ENCODE measurements at places on chromosomes 6 and 20. TPM values are rescaled to one million over a fixed set of nuclear protein-coding genes. Genes with fewer than 3 reads are reported as not detected.

The PPP1R16B gene
- 66.0 TPM for total RNA-seq

The TRIM40 gene
- 0.29 TPM for total RNA-seq

The GPR63 gene
- total RNA-seq: 0.37 TPM

DNA sequence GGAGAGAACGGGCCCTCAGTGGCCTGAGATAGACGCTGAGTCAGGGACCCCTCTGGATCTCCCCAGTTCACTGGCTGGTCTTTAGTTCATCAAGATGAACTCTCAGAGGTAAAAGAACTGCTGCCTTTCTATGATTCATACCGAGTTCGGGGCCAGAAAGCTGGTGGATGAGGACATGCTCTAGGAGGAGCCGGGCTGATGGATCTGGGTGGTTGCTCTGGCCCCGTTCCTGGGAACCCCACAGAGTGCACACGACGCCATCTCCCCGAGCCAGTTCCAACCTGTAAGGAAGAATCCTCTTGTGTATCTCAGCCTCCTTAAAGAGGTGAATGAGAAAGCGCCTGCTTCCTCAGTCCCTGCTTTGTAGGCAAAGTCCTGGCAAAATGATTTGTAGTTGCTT is 142.6 kb upstream of the PDE10A start:
- DNase-seq: no peak

DNA sequence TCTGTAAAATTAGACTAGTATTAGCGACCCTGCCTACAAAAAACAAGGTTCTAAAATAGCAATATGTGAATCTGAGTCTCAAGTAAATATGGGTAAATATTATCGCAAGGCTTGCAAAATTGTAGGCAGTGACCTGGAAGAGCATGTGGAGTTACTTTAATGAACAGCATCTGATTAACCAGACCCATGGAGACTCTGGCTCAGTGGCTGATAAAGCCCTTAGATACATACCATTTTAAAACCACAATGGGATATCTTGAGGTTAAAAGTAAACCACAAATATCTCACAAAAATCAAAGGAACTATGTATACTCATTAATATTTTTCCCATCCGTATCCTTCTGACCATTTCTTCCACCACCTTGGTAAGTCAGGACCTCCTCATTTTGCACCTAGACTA is 187.0 kb downstream of the MTFR2 start:
- no peak for DNase-seq

GRCh38 chr6:90388395-90388794 is 91.8 kb upstream of the BACH2 start:
- DNase-seq: no peak

DNA sequence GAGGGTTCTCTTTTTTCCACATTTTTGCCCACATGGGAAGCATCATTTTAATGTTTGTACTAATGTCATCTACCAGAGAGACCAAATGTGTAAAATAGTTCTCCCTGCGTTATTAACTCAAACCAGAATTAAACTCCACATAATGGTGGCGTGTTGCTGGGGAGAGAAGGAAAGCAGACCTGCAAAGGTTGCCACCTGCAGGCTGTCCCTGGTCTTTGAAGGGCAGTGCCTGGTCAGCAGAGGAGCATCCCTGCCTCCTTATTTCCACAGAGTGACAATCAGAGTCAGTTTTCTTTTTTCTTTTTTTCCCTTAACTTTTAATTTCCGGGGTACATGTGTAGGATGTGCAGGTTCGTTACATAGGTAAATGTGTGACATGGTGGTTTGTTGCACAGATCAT is 214.5 kb downstream of the TBX18 start:
- DNase-seq: no peak

GRCh38 chr6:42021847-42022754 is 28.2 kb upstream of the TAF8 start:
- peak; percentile 84 for DNase-seq

- peak; percentile 80 for DNase-seq
These were observed 68.1 kb upstream of the CEP85L start for GRCh38 chr6:118719351-118720124.

DNA sequence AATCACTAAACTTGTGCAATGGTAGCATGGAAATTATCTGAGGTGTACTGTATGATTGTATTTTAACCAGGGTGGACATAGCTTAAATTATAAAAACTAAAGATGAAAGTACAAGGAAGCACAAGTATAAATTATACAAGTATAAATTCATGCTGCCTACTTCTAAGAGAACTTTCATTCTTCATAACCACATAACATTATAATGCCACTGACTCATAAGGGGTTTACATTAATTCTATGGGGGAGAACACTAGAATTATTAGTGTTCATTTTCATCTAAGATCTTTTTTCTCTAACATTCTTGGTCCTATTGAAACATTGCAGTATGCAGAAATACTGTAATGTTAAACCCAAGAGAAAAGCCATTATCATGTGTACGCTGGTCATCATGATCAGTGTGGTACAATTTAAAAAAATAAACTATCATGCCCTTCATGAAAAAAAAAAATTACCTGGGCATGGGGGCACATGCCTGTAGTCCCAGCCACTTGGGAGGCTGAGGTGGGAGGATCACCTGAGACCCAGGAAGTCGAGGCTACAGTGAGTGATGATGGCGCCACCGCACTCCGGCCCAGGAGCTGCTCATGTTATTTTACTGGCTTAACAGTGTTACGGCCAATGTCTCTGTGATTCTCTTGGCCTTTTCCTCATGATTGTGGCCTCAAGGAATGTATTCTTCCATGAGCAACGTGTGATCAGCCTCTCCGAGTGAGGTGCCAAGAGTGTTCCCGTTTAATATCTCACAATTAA is 25.9 kb upstream of the AHCY start:
- no peak for DNase-seq

DNA sequence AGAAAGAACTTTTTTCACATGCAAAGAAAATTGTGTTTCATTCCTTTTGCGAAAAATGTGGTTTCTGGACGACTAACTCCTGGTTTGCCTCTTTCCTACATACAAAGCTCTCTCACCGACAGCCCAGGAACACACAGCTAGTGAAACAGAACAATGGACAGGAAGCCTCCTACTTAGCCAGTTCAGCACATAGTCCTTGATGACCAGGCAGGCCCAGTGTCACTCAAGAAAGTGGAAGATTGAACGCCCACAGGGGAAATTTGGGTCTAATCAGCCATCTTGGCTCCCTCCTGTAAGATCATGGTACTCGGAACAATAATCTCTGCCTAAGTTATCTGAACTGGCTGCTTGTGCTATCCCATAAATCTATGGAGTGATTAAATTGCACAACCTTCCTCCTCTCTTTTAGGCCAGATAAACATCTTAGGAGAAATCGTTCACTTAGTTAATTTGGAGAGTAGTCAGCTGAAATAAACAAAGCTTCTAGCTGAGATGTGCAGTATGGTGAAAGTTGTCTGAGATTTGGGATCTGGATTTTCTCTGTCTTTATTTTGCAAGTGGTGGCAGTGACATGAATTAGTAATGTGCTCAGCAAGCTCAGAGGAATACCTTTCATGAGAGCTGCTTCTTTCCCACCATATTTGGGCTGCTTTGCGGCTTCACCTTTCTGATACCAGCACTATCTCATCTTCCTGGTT is 147.0 kb downstream of the MTFR2 start:
- DNase-seq: no peak

GRCh38 chr6:10763006-10763405 is 15.4 kb downstream of the TMEM14B start:
- no peak for DNase-seq

DNA sequence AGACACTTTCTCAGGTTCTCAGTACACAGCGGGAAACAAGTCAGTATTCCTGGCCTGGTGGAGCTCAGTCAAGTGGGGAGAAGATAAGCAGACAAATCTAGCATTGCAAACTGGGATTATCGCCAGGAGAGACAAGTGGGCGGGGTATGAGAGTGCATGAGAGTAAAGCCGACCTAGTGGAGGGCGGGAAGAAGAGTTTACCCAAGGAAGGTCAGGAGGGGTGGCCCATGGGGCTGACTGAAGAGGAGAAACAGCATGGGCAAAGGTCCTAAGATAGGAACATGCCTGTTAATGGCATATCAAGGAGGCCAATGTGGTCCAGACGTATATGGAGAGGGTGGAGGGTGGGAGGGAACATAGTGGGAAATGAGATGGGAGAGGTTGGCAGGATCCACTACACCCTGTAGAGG is 12.4 kb upstream of the CSNK2A1 start:
- no peak for DNase-seq

- DNase-seq: no peak
These were observed 62.0 kb downstream of the MMUT start for GRCh38 chr6:49401063-49401462.

Data from spleen (tissue), 13 donors.